ENCODE measurements at places on chromosomes 11 and 22. TPM values are rescaled to one million over a fixed set of nuclear protein-coding genes. Genes with fewer than 3 reads are reported as not detected.
A peak's percentile ranks its signal among the peaks of the same experiment; 100 is the strongest.

TRAF6 gene
- total RNA-seq: 16.9 TPM

THY1 gene
- not detected for total RNA-seq

DNA sequence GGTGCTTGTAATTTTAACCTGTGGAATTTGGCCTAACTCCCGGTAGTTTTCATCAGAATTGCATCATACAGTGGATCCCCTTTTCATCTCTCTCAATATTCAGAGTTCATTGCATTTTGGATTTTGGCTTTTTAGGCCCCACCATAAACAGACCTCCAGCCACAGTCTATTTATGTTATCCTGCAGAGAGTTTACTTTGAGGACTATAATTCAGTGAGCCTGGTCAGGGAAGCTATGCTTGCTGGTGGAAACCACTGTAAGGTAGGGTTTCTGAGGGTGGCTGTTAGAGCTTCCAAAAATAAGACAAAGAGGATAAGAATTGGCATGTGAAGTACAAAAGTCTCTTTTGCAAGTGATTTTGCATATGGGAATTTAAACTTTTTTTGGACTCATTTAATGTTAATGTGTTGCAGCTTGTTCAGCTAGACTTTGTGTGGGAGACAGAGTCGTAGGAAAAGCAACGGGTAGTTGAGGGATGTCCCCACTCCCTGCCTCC, 34.8 kb upstream of the DDI1 start:
- DNase-seq: no peak
- no peaks in the 10 kb centered on the region for H3K36me3 ChIP-seq
- no peaks in the 10 kb centered on the region for H3K4me1 ChIP-seq
- no peak overlapping the region for H3K27ac ChIP-seq

GRCh38 chr11:65780770-65781151, at the start of gene AP5B1:
Gene AP5B1, minus strand, starts transcription at chr11:65780976. Its CDS starts 385 bp downstream, at chr11:65780591.
- peaks cover 16% of the 10 kb centered on the region for H3K4me1 ChIP-seq
- peaks cover 16% of the 10 kb centered on the region for H3K36me3 ChIP-seq
- peak; percentile 79 for DNase-seq
- H3K4me3 ChIP-seq: peak within 1 kb of the TSS; percentile 86
- H3K27ac ChIP-seq: peak within 1 kb of the TSS; percentile 59

DNA sequence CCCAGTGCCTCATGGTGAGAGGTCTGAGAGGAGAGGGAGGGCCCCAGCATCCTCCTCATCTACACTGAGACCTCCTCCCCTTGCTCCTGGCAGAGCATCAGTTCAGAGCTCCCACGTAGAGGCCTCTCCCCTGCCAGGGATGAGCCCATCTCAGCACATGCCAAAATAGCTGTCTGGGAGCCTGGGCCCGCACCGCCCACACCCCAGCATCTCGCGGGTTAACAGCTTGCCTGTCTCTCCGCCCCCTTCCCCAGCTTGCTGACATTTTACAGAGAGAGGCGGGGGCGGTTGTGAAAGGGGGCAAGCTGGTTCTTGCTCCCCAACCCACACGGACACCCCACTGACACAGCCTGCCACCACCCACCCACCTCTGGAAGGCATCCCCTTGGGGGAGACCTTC, 6.4 kb downstream of the DGKZ start:
- no peak overlapping the region for H3K4me3 ChIP-seq
- peaks cover 28% of the 10 kb centered on the region for H3K4me1 ChIP-seq
- no peaks in the 10 kb centered on the region for H3K27me3 ChIP-seq
- no peak overlapping the region for H3K27ac ChIP-seq
- DNase-seq: no peak

DNA sequence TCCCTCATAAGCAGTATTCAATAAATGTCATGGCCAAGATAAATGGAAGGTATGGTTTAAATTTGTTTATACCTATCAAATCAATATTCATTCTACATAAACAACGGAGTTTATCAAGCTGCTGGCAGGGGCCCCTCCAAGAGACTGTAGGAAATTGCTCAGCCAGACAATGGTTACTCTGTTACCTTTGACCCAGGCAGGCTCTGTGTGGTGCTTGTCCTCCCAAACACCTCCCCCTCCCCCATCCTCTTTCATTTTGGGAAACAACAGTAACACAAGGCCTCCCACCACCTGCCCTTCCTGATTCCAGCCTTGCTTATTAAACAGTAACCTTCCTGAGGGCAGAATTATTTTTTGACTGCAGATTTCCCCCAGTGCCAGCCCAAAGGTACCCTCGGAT, 10.5 kb upstream of the ZBTB16 start:
- no peak for DNase-seq
- peaks cover 2% of the 10 kb centered on the region for H3K4me1 ChIP-seq
- H3K27me3 ChIP-seq: peaks cover 23% of the 10 kb centered on the region
- no peaks in the 10 kb centered on the region for H3K36me3 ChIP-seq
- H3K4me3 ChIP-seq: no peak overlapping the region

DNA sequence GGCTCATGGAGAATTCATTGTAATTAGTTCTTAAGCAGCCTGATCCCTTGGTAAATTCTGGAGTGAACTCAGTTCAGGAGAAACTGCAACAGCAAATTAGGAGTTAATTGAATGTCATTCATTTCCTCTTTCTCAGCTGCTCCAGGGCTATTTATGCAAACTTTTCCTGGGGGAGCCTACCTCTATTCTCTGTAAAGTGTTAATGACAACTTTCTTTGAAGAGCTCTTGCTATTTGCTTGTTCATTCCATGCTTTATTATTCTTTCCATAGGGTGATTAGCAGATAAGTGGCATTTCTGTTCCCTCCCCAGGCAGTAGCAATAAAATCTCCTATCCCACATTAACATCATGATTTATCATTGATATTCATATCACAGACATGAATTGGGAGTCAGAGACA, 267.6 kb upstream of the DDI1 start:
- no peaks in the 10 kb centered on the region for H3K27me3 ChIP-seq
- no peaks in the 10 kb centered on the region for H3K4me1 ChIP-seq
- H3K4me3 ChIP-seq: no peak overlapping the region
- no peak for DNase-seq

DNA sequence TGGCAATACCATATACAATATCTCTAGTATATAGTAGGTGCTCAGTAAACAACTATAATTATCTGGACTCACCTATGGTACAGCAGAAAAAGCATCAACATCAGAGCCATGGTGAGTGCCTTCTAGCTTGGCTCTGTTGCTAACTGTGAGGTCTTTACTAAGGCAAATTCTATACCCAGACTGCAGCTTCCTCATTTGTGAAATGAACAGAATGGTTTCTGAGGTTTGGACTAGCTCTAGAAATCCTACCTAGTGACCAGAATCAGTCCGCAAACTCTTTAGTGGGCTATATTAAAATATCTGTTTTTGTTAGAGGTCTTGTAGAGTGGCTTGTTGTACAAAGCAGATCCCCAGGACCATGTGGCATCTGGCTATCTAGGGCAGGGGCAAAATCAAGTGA, 3.7 kb downstream of the MS4A1 start:
- DNase-seq: no peak
- no peaks in the 10 kb centered on the region for H3K27me3 ChIP-seq
- peaks cover 70% of the 10 kb centered on the region for H3K4me1 ChIP-seq
- peak overlapping the region; percentile 97 for H3K27ac ChIP-seq
- peaks cover 84% of the 10 kb centered on the region for H3K36me3 ChIP-seq
- H3K4me3 ChIP-seq: peak overlapping the region; percentile 97

DNA sequence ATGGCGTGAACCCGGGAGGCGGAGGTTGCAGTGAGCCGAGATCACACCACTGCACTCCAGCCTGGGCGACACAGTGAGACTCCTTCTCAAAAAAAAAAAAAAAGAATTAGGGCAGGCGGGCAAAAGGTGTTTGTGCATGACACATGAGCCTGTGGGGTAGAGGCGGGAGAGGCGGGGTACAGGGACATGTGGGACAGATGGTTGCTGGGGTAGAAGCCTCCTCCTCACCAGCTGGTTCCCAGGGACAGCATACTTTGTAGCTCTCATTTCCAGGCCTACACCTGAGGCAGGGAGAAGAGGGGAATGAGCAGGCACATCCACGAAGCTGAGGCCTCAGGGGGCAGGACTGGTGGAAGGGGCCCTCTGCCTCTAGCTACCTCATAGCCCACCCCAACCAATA, 23.7 kb downstream of the YWHAH start:
- no peaks in the 10 kb centered on the region for H3K36me3 ChIP-seq
- H3K4me1 ChIP-seq: peaks cover 18% of the 10 kb centered on the region
- no peak overlapping the region for H3K27ac ChIP-seq
- H3K4me3 ChIP-seq: no peak overlapping the region
- peaks cover 2% of the 10 kb centered on the region for H3K27me3 ChIP-seq

DNA sequence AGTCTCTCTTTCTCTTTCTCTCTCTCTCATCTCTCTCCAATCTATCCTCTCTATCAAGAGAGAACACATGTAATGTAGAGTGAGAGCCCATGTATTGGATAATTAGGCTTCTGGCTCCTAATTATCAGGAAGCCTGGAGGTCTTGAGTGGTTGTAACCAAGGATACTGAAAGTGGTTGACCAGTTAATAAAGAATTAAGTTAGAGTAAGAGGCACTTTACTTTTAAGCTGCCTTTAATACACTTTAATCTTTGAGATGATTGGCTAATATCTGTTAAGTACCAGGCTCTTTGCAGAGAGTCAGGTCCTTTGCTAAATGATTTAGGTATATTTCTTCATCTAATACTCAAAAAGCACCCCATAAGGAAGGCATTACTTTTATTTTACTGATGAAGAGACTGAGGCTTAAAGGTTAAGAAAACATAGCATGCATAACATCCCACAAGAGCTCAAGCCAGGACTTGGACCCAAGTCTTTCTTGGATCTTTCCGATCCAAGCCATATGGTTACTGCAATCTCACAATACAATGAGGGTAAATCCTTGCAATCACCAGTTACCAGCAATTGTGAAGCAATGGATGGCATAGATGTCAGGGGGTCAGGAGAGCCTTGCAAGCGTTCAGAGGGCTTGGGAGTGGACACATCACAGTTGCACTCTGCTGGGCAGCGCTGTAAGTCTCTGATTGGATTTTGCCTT, 22.1 kb downstream of the CD44 start:
- H3K4me1 ChIP-seq: peaks cover 99% of the 10 kb centered on the region
- DNase-seq: no peak
- H3K27ac ChIP-seq: peak overlapping the region; percentile 91
- H3K36me3 ChIP-seq: peaks cover 87% of the 10 kb centered on the region

- H3K4me3 ChIP-seq: no peak overlapping the region
- peaks cover 2% of the 10 kb centered on the region for H3K27me3 ChIP-seq
- DNase-seq: no peak
- H3K4me1 ChIP-seq: peaks cover 33% of the 10 kb centered on the region
Observed at GRCh38 chr22:49979587-49980264, 19.2 kb downstream of the PIM3 start.

- H3K4me1 ChIP-seq: peaks cover 5% of the 10 kb centered on the region
- no peaks in the 10 kb centered on the region for H3K27me3 ChIP-seq
- no peak for DNase-seq
- no peak overlapping the region for H3K27ac ChIP-seq
Observed at GRCh38 chr11:115912484-115912945, 408.3 kb upstream of the CADM1 start.

- peak overlapping the region; percentile 42 for H3K27ac ChIP-seq
- H3K27me3 ChIP-seq: no peaks in the 10 kb centered on the region
Observed at GRCh38 chr22:25697181-25697664, 44.8 kb upstream of the MYO18B start.

DNA sequence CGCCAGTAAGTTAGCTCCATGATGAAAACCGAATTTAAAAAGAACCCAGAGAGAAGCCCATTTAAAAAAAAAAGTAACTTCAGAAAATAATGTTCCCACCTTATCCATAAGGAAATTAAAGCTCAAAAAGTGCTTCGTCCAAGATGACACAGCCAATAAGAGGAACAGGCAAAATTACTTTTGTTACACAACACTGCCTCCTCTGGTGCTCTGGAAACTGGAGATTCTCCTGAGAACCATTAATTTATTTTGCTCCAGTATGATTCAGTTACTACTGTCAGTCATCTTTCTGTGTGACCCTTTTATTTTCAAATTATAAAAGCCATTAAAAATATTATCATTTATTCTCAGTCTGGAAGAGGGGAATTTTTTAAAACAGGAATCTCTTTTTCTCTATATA, 2.0 kb downstream of the IFT27 start:
- H3K27ac ChIP-seq: no peak overlapping the region
- no peak for DNase-seq
- H3K27me3 ChIP-seq: no peaks in the 10 kb centered on the region

DNA sequence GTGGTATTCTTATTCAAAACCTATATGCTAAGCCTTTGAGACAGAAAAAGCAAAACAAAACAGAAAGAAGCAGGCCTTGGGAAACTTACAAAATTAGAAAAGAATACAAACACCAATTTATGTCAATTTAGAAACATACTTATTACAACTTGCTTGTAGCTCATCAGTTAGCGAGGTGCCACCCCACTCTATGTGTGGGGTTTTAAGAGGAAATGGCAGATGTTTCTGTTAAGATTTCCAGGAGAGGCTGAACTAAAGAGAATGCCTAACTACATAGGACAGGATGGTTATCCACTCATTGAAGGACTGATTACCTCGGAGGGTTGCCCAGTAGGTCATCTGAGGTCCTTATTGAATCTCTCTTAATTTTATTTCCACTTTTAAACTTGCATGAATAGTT, 302.0 kb downstream of the ETS1 start:
- H3K36me3 ChIP-seq: no peaks in the 10 kb centered on the region
- DNase-seq: no peak
- H3K27ac ChIP-seq: peak overlapping the region; percentile 57
- peaks cover 56% of the 10 kb centered on the region for H3K4me1 ChIP-seq
- no peaks in the 10 kb centered on the region for H3K27me3 ChIP-seq
